Endothelial cell of coronary artery (primary cell): ENCODE measurements at places on chromosomes 7 and 10. TPM values are rescaled to one million over a fixed set of nuclear protein-coding genes. Genes with fewer than 3 reads are reported as not detected.

The CACNB2 gene
- total RNA-seq = not detected in 2 replicates

The ADCY1 gene
- total RNA-seq = 0.19 and 0.54 TPM in 2 replicates

The NME8 gene
- total RNA-seq = not detected in 2 replicates

The AGBL3 gene
- total RNA-seq = 0.56 and 1.3 TPM in 2 replicates

The TMEM196 gene
- total RNA-seq = not detected in 2 replicates

The DIP2C gene
- total RNA-seq = 5.0 and 7.2 TPM in 2 replicates

The AKR1C8 gene
- total RNA-seq = not detected in 2 replicates
